T-helper 17 cell (primary cell): ENCODE measurements at places on chromosomes 5 and 9.

DNA sequence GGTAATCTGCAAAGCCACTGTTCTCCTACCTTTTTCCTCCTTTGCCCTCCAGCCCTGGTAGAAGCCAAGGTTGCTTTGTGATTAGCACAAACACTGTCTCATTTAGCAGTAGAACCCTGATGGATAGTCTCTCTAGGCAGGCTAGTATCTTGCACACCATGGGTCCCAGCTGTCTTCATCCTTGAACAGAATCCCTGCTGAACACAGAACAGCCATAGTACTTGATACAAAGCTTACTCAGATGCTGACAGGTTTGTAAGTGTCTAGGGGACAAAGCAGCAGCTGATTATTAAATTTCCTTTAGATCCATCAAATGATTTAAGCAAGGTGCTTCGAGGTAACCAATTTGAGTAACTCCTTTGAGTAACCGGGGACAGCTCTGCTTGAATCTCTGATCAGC is 163.7 kb upstream of the PPP1R2B start:
- DNase-seq = no peak

DNA sequence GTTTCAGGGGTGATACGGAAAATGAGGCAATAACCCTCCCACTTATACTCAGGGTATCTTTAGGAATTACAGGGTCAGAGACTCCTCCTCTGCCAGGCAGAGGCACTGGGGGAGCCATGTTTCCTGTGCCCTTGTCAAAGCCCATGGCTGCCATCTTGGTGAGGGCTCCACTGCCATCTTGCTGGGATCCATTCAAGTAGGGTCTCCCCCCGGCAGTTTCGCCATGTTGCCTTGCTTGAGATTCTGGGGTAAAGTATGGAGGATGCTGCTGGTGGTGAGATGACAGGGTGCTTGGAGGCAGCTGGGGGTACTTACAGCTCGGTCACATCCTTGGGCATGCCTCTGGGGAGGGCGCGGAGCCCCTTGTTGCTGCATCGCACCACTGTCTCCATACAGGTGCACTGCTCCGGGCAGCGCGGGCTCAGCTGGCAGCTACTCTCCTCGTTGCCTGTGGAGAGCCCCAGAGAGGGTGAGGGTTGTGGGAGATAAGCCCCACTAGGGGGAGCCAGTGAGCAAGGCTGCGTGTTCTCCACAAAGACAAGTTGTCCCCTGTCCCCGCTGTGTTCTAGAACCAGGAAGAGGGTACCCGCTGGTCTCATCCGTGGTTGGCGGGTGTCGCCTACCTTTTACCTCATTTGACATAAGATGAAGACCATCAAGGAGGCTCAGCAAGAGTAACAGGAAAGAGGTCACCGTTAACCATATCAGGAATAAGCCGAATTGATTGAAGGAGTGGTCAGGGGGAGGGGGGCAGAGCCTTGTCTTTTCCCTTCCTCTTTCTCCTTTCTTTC is 169.0 kb upstream of the PANK3 start:
- DNase-seq = no peak

DNA sequence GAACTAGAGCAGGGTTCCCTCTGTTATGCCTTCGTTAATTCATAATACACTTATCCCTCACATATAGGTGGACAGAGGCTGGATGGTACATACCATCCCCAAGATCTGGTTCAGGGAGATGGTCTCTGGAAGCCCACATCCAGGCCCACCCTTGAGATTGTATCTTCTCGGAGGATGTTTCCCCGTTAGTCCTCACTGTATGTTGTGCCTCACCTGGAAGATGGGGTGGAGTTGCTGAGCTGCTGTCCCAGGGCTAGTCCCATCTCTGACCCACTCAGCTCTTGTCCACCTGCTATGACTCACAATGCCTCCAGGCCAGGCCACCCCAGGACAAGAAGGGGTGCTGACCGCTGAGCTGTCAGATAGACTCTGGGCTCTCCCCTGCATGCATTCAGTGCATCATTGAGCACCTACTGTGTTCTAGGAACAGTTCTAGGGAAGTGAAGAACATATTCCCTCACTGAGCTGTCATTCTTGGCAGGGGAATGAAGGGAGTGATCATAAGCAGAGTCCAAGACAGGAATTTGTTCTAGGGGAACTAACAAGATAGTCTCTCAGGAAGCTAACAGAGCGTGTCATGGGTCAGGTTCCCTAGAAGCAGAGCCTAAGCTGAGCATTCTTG is at the start of gene CBY3:
CBY3 (minus strand) TSS at position 255 of the 622 bp plus-strand sequence; CDS start at position 139, 116 bp downstream.
- no peak for DNase-seq

GRCh38 chr5:78896132-78896531 is 89.0 kb downstream of the ARSB start:
- DNase-seq = no peak

DNA sequence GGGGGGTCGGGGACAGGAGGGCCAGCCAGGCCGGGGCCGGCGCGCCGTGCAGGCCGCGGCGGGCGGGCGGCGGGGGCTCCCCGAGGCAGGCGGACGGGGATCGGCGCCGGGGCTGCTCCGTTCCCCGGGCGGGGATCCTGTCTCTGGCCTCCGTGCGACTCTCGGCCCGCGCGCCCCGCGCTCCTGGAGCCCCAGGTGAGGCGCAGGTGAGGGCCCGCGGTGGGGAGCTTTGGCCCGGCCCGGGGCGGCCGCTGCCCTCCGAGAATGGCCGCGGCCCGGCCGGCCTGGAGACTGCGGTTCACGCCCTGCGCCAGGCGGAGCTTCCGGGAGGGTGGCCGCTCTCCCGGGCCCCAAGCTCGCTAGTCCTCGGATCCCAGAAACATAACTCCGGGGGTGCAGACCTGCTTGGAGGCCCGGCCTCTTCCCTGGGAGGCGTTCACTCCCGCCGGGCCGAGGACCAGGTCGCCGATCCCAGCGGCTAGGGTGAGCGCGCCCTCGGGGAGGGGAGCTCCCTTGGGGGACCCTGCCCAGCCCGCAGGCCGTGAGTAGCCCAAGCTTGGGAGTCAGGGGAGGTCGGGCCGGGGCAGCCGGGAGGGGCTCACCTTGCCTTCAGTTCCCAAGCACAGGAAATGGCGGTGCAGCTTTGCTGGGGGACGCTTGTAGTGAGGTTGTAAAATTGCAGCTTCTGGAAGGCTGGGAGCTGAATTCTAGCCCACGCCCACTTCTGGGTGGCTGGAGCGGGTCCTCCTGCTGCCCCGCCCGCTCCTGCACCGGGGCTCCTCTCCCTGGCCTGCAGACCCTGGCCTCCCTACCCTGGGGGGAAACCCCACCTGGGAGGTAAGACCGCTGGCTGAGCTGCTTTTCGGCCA is 723 bp downstream of the PPP1R26 start:
- DNase-seq = no peak

- DNase-seq = no peak
Observed at GRCh38 chr5:143698574-143698973, 113.4 kb upstream of the HMHB1 start.

- DNase-seq = no peak
Observed at GRCh38 chr5:69046375-69046957, 47.3 kb upstream of the SLC30A5 start.

DNA sequence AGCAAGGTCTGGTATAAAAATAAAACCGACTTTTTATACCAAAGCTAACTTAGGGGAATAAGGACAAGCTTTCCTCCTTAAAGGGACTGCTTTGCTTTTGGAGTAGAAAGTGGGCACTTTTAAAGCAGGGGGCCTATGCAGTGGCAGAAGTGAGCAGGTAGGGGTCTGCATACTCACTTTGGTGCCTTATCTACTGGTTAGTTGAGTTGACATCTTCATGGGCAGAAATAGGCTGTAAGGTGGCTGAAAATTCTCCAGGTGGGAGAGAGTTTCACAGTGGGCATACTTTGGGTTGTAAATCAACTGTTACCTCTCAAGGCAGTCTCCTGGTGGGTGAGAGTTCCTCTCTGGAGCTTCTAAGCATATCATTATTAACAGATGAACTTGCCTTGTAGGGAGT is 24.8 kb downstream of the OSMR start:
- DNase-seq = no peak

GRCh38 chr5:83124593-83124992 is 47.2 kb downstream of the XRCC4 start:
- no peak for DNase-seq

- no peak for DNase-seq
Observed at GRCh38 chr5:9537223-9538141, 8.4 kb downstream of the SEMA5A start.

- DNase-seq = no peak
Observed at GRCh38 chr9:17658237-17658636, 79.4 kb downstream of the SH3GL2 start.

DNA sequence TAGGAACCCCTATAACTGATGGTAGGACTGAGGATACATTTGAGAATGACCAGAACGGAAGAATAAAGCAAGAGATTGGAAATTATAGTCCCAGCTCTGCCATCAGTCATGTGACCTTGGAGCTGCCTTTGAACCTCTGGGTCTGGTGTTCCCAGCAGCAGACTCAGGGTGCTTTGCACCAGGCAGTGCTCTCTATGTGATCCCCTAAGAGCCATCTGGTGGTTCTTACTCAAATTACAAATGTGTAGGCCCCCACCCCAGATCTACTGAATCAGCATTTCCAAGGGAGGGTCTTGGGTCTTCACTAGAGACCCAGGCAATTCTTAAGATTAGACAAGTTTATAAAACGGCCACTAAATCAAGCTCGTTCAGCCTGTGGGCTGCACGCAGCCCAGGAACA is 40.2 kb upstream of the PRDM12 start:
- no peak for DNase-seq

DNA sequence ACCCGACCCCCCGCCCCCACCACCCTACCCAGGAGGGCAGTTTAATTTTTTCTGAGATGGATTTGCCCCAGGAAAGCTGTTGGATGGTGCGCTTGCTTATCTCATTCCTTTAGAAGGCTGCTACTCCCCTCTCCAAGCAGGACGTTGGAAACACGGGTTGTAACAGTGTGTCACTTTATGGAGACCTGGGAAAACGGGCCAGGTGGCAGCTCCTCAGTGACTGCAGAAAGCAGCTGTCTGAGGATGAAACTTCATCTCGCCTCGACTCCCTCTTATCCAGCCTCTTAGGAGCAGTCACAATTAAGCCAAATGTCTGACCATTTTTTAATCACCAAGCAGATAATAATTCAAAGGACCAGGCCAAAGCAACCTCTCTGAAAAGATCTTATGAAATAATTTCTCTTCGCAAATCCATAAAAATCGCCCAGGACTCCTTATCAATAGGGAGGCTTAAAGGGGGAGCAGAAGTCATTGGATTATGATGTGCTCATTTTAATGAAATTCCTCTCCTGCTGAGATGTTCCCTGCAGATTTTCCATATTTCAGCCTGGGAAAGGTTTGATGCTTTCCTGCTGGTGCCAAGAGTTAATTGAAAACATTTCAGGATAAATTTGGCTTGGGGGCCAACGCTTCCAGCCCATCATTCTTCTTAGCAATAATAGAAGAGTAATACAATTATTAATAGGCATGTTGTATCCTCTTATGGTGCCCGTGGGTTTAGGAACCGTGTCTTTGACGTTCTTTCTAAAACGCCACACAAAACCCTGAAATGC is 26.0 kb downstream of the GAS1 start:
- no peak for DNase-seq

- DNase-seq = no peak
Observed at GRCh38 chr5:151264113-151264512, 11.1 kb downstream of the GM2A start.

- no peak for DNase-seq
Observed at GRCh38 chr5:125409861-125410536, 663.6 kb upstream of the ZNF608 start.

GRCh38 chr5:57276353-57276752 is 102.5 kb downstream of the GPBP1 start:
- no peak for DNase-seq

GRCh38 chr9:105425816-105426433 is 21.9 kb upstream of the FSD1L start:
- no peak for DNase-seq

DNA sequence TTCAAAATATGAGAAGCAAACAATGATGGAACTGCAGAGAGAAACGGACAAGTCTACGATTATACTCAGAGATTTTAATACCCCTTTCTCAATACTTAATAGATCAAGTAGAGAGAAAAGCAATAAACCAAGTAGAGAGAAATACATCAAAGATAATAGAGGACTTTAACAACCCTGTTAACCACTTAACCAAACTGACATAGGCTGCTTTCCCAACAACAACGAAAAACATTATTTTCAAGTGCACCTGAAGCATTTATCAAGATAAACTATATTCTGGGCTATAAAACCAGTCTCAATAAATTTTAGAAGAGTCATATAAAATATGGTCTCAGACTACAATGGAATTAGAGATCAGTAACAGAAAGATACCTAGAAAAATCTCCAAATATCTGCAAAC is 67.4 kb downstream of the GNAQ start:
- DNase-seq = no peak

DNA sequence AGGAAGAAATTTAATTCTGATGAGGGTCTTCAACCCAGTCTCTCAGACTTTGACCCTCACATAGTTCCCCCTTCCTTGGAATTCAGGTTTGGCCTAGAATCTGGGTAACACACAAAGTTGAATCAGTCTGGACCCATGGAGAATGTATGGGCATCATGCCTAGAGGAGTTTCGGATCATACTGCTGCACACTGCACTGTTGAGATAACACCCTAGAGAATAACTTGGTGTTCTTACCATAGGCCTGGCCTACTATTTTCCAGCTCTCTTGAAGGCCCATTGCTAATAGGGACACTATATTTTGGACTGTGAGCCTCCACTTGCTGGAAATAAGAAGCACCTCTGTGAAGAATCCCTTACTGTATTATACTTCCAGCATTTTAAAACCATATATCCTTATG is 413.5 kb downstream of the PLK2 start:
- no peak for DNase-seq

GRCh38 chr5:138752951-138753793 is at the start of gene CTNNA1:
CTNNA1 (plus strand) TSS chr5:138753425; CDS start chr5:138781925, 28,500 bp downstream.
- DNase-seq = peak; percentile 9

- DNase-seq = no peak
Observed at GRCh38 chr9:121222524-121223171, 21.0 kb upstream of the RAB14 start.

DNA sequence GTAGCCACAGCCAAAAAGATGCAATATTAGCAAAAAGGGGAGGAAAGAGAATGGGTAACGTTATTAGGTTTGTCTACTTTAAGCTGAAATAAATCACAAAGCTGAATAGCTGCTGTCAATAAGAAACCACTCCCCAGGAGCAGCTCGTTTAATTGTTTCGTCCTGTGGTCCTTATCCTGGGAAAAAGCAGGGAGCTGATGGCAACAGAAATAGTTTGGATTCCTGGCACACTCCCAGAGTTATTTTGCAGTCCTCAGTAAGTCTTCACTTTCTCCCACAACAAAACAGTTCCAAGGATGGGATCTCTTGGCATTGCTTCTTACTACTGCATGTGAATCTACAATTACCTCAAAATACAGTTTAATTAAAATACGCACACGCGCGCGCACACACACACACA is 28.8 kb downstream of the FRMD3 start:
- no peak for DNase-seq

DNA sequence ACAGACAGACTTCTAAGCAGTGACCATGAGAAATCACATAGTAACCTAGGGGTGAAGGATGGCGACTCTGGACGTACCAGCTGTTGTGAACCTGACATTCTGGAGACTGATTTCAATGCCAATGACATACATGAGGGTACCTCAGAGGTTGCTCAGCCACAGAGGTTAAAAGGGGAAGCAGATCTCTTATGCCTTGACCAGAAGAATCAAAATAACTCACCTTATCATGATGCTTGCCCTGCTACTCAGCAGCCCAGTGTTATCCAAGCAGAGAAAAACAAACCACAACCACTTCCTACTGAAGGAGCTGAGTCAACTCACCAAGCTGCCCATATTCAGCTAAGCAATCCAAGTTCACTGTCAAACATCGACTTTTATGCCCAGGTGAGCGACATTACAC is 38.0 kb upstream of the CCDC152 start:
- DNase-seq = no peak

GRCh38 chr5:68962757-68963484 is 130.9 kb upstream of the SLC30A5 start:
- no peak for DNase-seq

GRCh38 chr5:165296401-165297130 is 1791.1 kb downstream of the MAT2B start:
- no peak for DNase-seq
